Mesothelial cell of epicardium (in vitro differentiated cells): ENCODE measurements at places on chromosomes 16 and 17. TPM values are rescaled to one million over a fixed set of nuclear protein-coding genes. Genes with fewer than 3 reads are reported as not detected.

The VAMP2 gene
- total RNA-seq: 51.3 to 55.3 TPM (median 54.8 TPM) in 3 replicates

The LMF1 gene
- total RNA-seq: 33.1 to 38.1 TPM (median 37.4 TPM) in 3 replicates

The MARF1 gene
- total RNA-seq: 76.2 to 79.1 TPM (median 76.6 TPM) in 3 replicates

The RRN3 gene
- total RNA-seq: 31.9 to 34.1 TPM (median 32.9 TPM) in 3 replicates

The PRSS27 gene
- 7.5 to 7.7 TPM (median 7.6 TPM) in 3 replicates for total RNA-seq

The CCL5 gene
- total RNA-seq: not detected in 3 replicates

The TMEM204 gene
- 6.6 to 7.7 TPM (median 6.9 TPM) in 3 replicates for total RNA-seq

The SECTM1 gene
- total RNA-seq: 5.8 to 7.0 TPM (median 7.0 TPM) in 3 replicates

The C1QTNF1 gene
- total RNA-seq: 21.9 to 22.1 TPM (median 22.1 TPM) in 3 replicates

The TP53TG3B gene
- not detected in 3 replicates for total RNA-seq

The IL21R gene
- total RNA-seq: 0.09 to 0.22 TPM (median 0.13 TPM) in 3 replicates

The SPAG7 gene
- total RNA-seq: 72.8 to 86.9 TPM (median 72.9 TPM) in 3 replicates

The KRTAP2-2 gene
- not detected in 3 replicates for total RNA-seq

The RNF157 gene
- total RNA-seq: 6.8 to 8.0 TPM (median 7.8 TPM) in 3 replicates
